ENCODE measurements at places on chromosomes 1 and 21.

- no peak for DNase-seq
These were observed 18.7 kb downstream of the TNFRSF8 start for GRCh38 chr1:12081648-12082396.

DNA sequence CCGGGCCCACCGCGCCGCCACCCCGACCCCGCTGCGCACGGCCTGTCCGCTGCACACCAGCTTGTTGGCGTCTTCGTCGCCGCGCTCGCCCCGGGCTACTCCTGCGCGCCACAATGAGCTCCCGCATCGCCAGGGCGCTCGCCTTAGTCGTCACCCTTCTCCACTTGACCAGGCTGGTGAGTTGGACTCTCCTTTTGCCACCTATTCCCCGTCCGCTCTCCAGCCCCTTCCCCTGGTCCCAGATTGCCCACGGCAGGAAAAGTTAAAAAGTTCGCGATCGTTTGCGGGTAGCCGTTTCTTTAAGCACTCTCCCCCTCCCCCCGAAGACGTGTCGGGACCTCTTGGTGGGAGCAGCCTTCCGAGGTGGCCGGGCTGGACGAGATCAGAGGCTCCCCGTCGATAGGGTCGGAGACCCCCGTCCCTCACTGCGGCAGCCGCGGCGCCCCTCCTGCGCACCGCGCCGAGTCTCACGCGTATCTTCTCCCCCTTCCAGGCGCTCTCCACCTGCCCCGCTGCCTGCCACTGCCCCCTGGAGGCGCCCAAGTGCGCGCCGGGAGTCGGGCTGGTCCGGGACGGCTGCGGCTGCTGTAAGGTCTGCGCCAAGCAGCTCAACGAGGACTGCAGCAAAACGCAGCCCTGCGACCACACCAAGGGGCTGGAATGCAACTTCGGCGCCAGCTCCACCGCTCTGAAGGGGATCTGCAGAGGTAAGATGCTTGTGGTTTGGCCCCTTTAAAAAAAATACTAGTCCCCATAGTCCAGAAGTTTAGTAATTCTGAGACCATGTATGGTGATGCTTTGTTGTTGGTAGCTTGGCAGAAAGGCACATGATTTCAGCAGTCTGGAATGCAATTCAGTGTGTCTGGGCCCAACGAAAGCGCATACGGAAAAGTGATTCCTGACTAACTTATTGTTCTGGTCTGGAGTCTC lies 576 bp downstream of the CCN1 start:
- DNase-seq, result peak; percentile 17

DNA sequence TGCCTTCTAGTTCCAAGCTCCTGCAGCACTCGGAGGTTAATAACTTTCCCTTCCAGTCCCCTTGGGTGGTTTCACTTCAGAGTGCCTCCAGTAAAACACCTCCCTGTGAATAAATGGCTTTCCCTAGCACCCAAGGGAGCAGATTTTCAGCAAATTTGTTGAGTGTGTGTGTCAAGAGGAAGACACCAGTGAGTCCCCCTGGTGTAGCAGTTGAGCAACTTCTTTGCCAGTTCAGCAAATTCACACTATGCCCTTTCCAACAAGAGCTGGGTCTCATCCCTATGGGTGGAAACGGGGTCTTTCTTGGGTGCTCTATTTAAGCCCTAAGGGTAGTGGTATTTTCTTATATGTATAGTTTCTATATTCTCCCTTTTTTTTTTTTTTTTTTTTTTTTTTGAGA lies 806 bp upstream of the AADACL4 start:
- DNase-seq, result no peak

- DNase-seq, result no peak
These were observed 20.4 kb downstream of the TEX35 start for GRCh38 chr1:178533121-178533946.

GRCh38 chr1:205353612-205354011 lies 3.1 kb downstream of the KLHDC8A start:
- no peak for DNase-seq

- DNase-seq, result no peak
These were observed 355.5 kb downstream of the LRRIQ3 start for GRCh38 chr1:73842436-73842835.

DNA sequence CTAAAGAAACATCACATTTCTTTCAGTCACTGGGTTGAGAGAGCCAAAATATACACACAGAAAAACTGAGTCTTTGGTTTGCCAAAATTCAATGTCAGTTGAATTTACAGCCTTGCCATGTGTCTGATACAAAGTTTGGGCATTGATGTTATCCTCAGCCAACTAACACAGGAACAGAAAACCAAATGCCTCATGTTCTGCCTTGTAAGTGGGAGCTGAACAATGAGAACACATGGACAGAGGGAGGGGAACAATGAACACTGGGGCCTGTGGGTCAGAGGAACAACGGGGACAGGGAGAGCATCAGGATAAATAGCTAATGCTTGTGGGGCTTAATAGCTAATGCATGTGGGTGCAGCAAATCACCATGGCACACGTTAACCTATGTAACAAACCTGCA lies 39.6 kb upstream of the C21orf91 start:
- peak; percentile 72 for DNase-seq

GRCh38 chr21:41801321-41802197 lies 34.7 kb upstream of the RIPK4 start:
- peak; percentile 8 for DNase-seq

- DNase-seq, result peak; percentile 89
These were observed 7.7 kb downstream of the EPHX1 start for GRCh38 chr1:225817611-225818061.

GRCh38 chr1:31318146-31318545 lies 21.3 kb downstream of the ZCCHC17 start:
- no peak for DNase-seq

DNA sequence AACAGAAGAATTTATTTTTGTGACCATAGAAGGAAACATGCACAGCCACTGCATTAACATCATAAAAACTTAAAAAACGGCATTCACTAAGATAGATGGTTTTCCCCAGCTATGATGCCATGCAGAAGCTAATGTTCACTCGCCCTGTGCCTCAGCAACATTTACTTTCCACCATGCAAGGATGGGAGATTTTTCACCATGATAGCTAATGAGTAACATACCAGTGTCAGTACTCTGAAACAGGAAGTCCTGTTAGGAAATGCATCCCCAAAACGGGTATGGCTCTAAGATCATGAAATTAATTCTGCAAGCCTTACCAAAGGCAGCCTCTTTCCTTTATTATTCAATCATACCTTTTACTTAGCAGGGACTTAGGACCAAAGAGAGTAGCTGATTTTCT lies 17.5 kb upstream of the VAMP3 start:
- DNase-seq, result no peak

GRCh38 chr1:205275133-205275532 lies 46.4 kb downstream of the NUAK2 start:
- no peak for DNase-seq

DNA sequence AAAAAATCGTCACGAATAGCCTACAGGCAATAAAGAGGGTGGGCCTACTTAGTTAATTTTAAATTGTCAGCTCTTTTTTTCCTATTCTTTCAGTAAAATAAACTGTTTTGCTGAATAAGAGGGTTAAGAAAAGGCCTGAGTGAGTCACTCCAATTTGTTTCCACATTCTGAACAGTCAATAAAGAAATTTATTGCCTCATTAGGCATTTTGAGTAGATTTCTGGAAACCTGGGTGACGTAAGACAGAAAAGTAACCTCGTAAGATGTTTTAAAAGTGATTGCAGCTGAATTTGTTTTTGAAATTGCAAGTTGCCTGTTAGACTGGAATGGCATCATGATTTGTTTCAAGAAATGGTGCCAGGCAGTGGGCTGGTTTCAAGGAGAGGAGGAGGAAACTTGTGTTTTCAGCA lies 439.3 kb downstream of the USP25 start:
- no peak for DNase-seq

DNA sequence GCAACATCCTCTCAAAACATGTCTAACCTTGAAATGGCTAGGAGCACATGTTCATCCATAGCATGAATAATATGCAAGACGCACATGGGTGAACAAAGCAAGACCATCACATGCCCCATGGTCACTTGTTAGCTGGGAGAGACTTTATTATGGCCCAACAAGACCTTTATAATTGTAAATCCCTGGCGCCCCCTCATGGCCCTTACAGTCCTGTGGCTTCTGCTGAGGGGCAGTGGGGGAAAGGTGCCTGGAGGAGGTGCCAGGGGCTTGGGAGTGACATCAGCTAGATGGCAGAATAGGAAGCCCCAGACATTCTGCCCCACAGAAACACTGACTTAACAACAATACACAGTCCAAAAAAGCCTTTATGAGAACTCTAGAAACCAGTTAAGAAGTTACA lies 51.7 kb downstream of the CSMD2 start:
- DNase-seq, result peak; percentile 20

- no peak for DNase-seq
These were observed 131.6 kb upstream of the IVNS1ABP start for GRCh38 chr1:185448591-185449186.

DNA sequence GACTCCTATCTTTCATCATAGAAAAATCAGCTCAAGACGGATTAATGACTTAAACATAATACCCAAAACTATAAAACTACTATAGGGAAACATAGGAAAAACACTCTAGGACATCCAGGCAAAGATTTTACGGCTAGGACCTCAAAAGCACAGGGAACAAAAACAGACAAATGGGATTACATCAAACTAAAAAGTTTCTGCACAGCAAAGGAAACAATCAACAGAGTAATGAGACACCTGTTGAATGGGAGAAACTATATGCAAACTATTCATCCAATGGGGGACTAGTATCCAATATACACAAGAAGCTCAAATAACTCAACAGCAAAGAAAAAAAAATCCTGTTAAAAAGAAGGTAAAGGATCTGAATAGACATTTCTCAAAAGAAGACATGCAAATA lies 18.6 kb downstream of the NSL1 start:
- DNase-seq, result no peak

DNA sequence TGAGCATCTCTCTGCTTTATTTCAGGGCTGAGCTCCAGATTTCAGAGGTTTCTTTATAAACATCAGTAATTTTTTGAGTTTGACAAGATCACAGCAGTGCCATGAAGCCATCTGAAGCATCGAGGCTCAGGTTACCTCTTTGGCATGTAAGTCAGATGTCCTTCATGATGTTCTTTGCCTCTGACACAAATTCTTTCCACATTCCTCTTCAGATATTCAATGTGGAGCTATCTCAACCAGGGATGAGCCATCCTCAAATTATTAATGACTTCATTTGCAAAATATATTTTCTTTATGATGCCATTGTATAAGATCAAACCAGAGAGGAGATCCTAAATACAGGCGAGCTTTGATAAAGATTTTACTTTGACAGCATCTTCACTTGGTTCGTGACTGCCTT lies 256.7 kb downstream of the COL11A1 start:
- no peak for DNase-seq

- no peak for DNase-seq
These were observed 119.9 kb downstream of the NOS1AP start for GRCh38 chr1:162189345-162189744.

GRCh38 chr1:233919786-233920185 lies 15.3 kb downstream of the SLC35F3 start:
- no peak for DNase-seq

DNA sequence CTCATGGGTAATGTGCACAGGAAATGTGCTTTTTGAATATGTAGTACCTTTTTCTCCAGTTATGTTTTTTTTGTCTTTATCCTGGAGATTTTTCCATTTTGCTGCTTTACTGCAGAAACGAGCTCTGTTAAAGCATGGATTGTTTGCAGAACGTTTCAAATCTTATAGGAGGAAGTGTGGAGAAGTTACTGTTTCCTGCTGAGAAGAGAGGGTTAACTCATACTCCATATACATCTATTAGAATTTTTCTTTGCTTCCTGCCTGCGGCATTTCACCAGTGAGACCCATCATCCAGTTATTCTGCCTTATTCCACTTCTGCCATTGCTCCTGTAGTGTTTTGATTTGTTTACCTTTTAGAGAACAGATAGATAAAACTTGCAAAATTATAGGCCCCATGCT lies 2.0 kb downstream of the RPRD2 start:
- DNase-seq, result no peak

DNA sequence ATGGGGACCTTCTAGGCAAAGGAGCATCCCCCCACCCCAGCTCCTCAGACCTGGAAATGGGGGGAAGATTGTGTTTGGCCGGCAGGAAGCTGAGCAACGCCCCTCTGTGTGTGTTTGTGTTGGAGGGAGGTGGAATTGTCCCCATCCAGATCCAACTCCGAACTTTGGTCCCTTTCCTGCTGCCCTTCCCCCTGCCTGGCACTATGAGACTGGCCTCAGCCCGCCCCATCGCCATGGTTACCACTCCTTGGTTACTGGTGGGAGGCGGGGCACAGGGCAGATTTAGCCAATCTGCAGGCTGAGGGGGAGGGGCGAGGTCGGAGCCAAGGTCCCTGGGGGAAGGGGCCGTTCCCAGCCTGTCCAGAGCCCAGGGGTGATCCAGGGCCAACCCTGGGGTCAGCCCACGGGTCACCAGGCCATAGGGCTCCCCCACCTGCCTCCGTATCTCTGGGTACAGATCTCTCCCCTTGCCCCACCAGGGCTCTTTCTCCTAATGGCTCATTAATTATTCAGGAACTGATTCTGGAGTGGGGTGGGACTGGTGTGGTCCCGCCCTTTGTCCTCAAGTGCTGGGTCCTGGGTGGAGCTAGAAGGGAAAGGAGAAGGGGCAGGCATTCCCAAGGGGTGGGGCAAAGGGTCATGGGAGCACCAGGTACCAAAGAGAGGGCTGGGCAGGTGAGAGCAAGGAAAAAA lies 15.2 kb downstream of the PTPRF start:
- DNase-seq, result peak; percentile 83

DNA sequence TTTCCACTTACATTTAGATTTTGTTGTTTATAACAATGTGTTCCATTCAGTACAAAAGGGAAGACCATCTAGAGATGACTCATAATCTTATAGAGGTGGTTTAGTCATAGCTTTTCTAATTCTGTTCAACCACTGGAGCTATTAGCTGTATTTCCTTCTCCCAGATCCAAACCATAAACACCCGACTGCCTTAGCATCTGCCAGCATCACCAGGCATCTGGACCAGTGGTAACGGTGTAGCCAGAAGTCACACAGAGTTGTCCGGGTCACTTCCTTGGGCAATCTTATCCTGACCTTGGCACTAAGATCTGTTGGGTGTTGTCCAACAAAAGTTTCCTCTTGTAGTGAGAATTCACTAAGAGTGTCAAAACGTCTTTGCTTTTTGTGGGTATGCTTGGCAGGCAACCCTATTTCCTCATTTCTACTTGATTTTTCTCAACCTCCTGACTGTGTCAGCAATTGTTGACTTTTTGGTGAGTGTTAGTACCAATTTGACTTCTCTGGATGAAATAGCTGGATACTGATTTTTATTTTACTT lies 372.1 kb upstream of the B3GALT2 start:
- no peak for DNase-seq

GRCh38 chr1:27349784-27350662 lies 8.2 kb downstream of the SYTL1 start:
- DNase-seq, result no peak

Measured in midbrain (tissue), 1 donor.